ENCODE measurements at places on chromosomes 2 and 18.

- DNase-seq: no peak
These were observed 241.0 kb downstream of the TNS1 start for GRCh38 chr2:217761645-217762277.

GRCh38 chr2:235116885-235117492 lies 165.2 kb downstream of the SH3BP4 start:
- no peak for DNase-seq

GRCh38 chr18:12844391-12844790 lies 39.6 kb downstream of the PTPN2 start:
- DNase-seq: no peak

- DNase-seq: no peak
These were observed 115.8 kb downstream of the SS18 start for GRCh38 chr18:25974630-25975077.

GRCh38 chr2:239057533-239057932 lies 209.6 kb downstream of the TWIST2 start:
- DNase-seq: no peak

GRCh38 chr2:20687260-20687832 lies 20.4 kb downstream of the GDF7 start:
- no peak for DNase-seq

DNA sequence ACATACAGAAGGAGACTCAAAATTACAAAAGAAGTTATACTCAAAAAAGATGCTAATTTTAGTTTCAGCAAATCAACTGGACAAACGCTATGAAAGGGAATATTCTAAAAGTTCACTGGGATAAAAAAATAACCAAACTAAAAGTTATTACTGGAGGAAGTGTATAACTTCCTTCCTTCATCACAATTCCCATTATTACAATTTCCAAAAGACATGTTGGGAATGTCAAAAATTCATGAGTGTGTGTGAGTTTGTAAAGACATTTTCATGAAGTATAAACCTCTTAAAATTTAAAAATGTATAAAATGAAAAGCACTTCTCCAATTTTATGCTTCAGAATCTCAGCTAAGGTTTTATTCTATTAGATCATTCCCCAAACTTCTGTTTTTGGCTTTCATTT lies 67.8 kb downstream of the MERTK start:
- no peak for DNase-seq

DNA sequence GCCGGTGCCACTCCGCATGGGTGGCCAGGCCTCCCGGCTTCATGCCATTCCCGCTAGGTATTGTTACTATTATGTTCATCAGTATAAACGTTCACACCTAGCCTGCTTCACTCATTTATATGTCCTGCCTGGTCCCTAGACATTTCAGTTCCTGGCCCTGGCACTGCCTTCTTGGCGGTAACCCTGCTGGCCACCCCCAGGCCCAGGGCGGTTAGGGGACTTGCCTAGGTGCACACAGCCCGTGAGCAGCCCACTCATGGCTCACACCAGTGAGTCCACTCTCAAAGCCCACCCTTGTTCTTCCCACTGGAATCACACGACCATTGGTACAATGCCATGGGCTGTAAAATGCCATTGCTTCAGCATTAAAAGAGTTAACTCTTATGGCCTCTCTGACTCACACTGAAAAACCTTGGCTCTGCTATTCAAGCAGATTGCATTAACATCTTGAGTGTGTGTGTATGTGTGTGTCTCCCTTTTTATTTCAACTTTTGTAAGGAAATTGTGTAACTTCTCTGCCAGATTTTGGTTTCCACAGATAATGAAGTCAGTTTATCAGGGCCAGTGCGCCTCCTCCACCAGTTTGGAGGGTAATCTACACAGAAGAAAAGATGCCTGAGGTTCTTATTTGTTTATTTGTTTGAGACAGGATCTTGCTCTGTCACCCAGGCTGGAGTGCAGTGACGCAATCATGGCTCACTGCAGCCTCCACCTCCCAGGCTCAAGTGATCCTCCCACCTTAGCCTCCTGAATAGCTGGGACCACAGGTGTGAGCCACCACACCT lies 74.2 kb downstream of the RAB31 start:
- no peak for DNase-seq

Measured in naive thymus-derived CD4-positive, alpha-beta T cell (primary cell).